ENCODE measurements at places on chromosomes 5 and 9.

GRCh38 chr5:83220331-83220730, 143.0 kb downstream of the XRCC4 start:
- no peak for DNase-seq

DNA sequence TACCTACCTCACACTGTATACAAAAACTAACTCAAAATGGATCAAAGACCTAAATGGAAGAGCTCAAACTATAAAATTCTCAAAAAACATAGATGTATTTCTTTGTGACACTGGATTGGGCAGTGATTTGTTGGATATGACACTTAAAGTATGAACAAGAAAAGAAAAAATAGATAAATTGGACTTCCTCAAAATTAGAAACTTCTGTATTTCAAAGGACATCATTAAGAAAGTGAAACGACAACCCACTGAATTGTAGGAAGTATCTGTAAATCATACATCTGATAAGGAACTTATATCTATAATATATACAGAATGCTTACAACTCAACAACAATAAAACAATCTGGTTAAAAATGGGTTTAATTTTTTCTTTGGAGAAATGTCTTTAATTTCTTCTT, 96.7 kb downstream of the NRG2 start:
- no peak for DNase-seq

DNA sequence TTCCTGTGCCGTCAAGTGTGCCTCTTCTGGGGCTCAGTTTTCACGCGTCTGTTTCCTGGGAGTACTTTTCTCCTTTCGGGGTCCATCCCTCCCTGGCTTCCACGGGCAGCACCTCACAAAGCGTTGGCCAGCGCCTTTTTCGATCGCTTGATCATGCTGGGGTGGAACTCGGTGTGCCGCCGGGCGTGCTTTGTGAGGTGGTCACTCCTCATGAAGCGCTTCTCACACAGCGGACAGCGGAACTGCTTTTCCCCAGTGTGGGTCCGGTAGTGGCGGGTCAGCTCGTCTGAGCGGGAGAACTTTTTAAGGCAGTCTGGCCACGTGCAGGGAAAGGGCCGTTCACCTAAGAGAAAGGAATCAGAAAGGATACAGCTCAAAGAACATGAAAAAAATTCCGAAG, 26.8 kb downstream of the KLF9 start:
- no peak for DNase-seq

GRCh38 chr9:77013206-77013931, 6.1 kb upstream of the FOXB2 start:
- DNase-seq, result no peak

DNA sequence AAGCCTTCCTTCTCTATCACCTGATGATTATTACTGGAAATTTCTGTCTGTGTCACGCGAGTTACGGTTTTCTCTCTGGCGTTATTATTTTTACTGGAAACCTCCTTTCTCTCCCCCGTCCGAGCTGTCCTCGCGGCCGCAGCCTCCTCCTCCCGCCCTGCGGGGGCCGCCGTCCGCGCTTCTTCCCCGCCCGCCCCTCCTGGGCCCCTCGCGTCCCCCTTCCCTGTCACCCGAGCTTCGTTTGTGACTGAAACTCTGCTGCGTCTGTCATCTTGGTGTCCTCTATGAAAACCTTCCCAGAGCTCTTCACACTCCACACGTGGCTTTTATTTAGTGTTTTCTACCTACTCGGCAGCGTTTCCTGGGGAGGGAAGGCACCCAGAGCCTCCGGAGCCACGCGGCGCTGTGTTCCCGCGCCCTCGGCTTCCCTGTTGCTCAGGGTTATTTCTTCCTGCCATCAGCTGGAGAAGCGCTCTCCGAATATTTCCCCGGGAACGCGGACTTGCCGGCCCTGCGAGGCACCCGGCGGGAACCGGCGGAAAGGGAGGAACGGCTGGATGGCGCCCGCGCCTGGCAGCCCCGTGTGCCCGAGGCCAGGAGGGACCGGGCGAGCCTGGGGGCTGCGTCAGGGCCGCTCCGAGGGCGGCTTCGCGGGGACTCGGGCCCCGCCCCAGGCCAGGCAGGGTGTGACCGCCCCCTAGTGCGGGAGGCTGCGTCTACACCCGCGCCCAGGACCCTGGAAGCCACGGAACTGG, 33.9 kb downstream of the TRIP13 start:
- DNase-seq, result no peak

Data from non-pigmented ciliary epithelial cell (primary cell).